CD4-positive, alpha-beta T cell (primary cell): ENCODE measurements at places on chromosomes 4 and X.

GRCh38 chr4:1405636-1406393 is 427 bp downstream of the NKX1-1 start:
- DNase-seq = no peak

GRCh38 chr4:75051431-75051830 is 118.5 kb downstream of the PARM1 start:
- DNase-seq = no peak

- DNase-seq = no peak
Measured at GRCh38 chr4:181684310-181684709, 558.9 kb upstream of the TENM3 start.

DNA sequence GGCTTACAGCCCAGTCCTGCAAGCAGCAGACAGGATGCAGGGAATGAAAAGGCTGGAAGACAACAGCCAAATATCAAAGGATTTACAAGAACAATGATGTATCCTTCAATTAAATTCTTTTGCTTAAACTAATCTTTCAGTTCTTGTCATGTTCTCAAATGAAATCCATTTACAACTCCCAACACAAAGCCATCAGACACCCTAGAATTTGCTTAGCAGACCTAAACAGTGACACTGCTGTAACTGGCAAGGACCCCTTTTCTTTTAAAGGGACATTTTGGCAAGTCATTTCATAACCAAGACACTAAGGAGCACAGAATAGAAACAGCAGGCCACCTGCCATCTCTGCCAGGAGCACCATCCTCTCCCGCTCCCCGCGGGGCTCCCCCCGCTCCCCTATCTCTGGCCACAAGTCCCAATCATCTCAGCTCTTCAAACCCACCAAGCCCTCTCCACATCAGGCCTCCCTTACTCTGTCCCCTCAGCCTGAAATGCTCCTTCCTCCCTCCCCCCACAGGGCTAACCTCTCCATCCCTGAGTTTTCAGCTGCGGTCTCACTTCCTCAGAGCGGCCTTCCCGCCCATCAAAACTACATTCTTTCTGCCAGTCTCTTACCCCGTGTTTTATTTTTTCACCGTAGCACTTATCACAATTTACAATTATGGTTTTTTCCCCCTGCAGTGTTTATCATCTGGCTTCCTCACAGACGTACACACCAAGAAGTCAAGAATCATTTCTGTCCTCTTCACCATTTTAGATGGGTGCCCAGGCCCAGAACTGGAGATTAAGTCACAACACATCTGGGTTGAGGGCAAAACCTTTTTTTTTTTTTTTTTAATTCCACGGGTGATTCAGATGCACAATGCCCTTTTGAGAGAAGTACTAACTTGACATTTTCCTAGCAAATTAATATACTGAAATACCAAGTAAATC is 45.8 kb downstream of the TSPAN5 start:
- DNase-seq = no peak

DNA sequence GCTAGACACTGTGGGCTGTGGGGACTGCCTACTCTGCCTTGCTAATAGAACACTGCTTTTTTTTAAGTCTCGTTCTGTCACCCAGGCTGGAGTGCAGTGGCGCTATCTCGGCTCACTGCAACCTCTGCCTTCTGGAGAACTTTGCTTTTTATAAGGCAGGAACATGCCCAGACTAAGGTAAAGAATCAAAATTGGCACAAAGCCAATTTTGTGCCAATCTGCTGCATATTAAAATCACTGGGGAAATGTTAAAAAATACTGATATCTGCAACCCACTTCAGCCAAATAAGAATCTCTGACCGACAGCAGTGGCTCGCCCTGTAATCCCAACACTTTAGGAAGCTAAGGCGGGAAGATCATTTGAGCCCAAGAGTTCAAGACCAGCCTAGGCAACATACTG is 36.5 kb upstream of the CEP135 start:
- DNase-seq = no peak

DNA sequence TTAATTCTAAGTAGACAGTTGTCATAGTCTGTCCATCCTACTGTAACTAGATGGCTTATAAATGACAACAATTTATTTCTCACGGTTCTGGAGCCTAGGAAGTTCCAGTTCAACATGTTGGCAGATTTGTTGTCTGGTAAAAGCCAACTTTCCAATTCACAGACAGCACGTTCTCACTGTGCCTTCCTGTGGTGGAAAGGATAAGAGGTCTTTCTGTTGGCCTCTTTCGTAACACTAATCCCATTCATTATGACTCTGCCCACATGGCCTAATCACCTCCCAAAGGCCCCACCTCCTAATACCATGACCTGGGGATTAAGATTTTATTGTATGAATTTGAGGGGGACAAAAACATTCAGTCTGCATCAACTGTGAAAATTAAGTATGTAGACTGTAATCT is 83.2 kb downstream of the GALNTL6 start:
- DNase-seq = no peak

GRCh38 chrX:128975745-128976144 is 547.5 kb downstream of the SMARCA1 start:
- no peak for DNase-seq

GRCh38 chr4:42498040-42498439 is 100.8 kb downstream of the SHISA3 start:
- no peak for DNase-seq

- DNase-seq = no peak
Measured at GRCh38 chr4:113106108-113106507, 56.7 kb downstream of the ANK2 start.

GRCh38 chrX:72031118-72031517 is 100.6 kb downstream of the RTL5 start:
- DNase-seq = no peak

GRCh38 chr4:6567218-6567617 is 7.8 kb upstream of the MAN2B2 start:
- DNase-seq = no peak

DNA sequence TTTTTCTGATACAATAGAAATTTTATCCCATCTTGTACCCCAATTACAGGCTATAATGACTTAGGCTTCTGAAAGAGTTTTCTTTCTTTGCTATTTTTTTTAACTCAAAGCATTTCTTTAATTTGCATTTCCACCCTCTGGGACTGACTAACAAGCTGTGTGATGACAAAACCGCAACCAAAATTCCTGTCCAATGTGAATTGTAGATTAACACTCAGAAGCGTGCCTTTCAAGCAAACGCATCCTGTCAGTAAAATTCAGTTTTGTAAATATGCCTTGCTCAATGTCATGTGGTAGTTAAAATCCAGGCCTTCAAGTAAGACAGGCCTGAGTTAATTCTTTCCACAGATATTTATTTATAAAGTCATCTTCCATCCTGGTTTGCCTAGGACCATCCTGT is 50.3 kb downstream of the STK32B start:
- DNase-seq = no peak

- no peak for DNase-seq
Measured at GRCh38 chr4:145414226-145414625, 67.4 kb upstream of the SMAD1 start.

GRCh38 chrX:3420316-3420715 is 73.9 kb upstream of the MXRA5 start:
- no peak for DNase-seq

DNA sequence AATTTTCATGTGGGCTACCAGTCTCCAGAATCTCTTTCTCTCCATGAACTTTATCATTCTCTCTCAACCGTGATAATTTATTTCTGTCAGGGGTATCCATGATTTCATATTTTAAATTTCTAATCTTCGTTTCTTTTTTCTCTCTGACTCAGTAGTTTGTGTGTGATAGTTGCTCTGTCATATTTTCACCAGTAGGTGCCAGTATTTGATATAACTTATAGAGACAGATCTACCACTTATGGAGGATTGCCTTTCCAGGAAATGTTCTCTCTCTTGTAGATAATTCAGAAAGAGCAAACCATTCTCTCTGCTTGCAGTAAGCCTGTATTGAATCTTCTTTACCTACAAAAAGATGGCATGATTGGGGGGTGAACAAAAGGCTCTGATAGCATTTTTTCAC is 79.3 kb upstream of the DYNLT3 start:
- DNase-seq = no peak

GRCh38 chrX:44529310-44529709 is 13.3 kb downstream of the FUNDC1 start:
- DNase-seq = no peak

GRCh38 chr4:54439831-54440243 is 210.7 kb downstream of the PDGFRA start:
- no peak for DNase-seq

- no peak for DNase-seq
Measured at GRCh38 chrX:8341814-8342590, 122.6 kb upstream of the VCX3B start.

GRCh38 chr4:153371701-153372234 is 27.3 kb downstream of the MND1 start:
- DNase-seq = no peak

- DNase-seq = no peak
Measured at GRCh38 chrX:31435592-31435991, 363.8 kb upstream of the FTHL17 start.

DNA sequence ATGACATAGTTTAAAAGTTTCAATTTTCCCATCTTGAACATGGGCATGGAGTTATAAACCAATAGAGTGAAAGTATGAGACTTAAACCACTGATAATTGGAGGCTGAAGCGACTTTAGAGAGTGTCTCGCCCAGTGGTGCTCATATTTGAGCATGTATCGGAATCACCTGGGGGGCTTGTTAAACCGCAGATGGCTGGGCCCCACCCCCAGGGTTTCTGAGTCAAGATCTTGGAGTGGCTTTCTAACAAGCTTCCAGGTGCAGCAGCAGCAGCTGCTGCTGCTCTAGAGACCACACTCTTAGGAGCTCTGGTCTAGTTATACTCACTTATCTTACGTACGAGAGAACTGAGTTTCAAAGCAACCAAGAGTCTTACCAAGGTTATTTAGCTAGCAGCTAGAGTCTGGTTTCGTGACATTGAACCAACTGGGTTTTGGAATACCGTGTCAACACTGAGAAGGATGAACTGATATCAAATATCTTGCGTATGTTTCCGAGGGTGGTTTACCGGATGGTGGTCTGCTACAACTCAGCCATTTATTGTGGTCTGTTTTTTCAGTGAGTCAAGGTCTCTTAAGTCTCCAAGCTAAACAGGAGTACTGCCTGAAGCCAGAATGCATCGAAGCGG is 5.9 kb downstream of the PHEX start:
- DNase-seq = no peak

GRCh38 chr4:110172972-110173371 is 25.4 kb downstream of the ELOVL6 start:
- DNase-seq = no peak

- DNase-seq = no peak
Measured at GRCh38 chr4:110653321-110654253, 30.7 kb upstream of the PITX2 start.

GRCh38 chr4:7635445-7636239 is 200.9 kb upstream of the PSAPL1 start:
- DNase-seq = no peak

GRCh38 chrX:50100188-50100587 is 100.6 kb downstream of the AKAP4 start:
- DNase-seq = no peak

DNA sequence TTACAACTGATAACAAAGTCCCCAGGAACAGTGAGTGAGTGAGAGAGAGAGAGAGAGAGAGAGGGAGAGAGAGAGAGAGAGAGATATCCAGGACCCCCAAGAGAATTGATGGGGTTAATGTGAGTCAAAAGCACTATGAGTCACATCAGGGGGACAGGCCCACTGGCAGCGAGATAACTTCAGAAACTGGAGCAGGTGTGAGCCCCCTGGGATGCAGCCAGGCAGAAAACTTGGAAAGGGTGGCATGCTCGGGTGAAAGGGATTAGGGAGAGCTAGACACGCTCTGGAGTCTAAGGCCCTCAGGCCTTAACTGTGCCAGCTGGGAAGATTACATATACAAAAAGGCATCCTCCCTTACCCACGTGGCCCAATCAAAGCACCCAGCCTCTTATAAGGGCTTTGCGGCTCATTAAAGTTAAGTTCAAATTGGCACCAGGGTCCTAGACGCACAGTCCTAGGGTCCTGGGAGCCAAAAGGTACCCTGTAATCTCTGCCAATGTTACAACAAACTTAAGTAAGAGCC is 841 bp downstream of the ACOT9 start:
- DNase-seq = no peak

DNA sequence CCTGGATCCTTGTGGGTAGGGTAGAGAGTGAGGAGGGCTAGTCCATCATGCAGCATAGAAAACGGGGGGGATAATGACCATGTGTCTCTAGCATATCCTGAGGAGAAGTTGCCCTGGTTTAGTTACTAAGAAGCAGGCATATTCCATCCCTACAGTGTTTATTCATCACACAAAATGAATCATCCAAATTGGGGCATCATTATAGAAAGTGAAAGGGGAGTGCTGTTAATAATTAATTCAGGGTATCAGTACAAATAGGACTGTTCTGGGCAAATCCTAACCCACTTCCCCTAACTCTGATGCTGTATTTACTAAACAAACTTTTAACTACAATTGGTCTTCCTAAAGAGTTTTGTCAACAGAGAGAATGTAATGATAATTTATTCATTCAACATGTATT is 281.1 kb upstream of the ARX start:
- DNase-seq = no peak

DNA sequence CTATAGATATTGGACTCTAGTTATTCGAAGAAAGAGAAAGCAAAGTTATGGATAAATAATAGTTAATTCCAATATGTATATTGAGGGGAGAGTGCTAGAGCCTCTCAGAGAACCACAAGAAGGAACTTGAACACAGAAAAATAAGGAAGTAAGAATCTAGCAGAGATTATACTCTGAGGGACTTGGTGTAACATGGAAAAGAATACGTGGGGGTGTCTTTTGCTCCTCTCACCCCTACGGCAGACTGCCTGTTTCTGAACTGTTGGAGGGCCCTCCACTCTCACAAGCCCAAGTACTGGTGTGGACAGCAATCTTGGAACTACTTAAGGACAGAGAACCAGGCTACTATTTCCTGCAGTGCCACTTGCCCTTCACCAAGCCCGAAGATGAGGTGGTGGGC is 1174.4 kb upstream of the PCDH10 start:
- no peak for DNase-seq

DNA sequence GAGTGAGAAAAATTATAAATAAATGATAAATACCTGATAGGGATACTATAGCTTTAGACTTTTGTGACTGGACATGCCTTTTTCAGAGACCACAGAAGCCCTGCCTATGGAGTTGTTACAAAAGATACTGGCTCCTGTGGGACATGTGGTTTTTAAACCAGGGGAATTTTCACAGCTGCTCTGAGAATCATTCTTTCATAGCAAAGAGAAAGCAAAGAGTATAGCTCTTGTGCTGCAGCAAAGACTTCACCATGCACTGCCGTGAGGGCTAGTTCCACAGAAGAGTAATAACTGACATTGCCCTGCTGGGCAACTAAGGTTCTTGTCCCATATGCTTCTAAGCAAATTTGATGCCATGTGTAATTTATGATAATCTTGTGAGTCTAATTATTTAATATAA is 98.2 kb downstream of the MAPK10 start:
- DNase-seq = no peak

- DNase-seq = no peak
Measured at GRCh38 chrX:45714866-45715265, 514.2 kb upstream of the DIPK2B start.

DNA sequence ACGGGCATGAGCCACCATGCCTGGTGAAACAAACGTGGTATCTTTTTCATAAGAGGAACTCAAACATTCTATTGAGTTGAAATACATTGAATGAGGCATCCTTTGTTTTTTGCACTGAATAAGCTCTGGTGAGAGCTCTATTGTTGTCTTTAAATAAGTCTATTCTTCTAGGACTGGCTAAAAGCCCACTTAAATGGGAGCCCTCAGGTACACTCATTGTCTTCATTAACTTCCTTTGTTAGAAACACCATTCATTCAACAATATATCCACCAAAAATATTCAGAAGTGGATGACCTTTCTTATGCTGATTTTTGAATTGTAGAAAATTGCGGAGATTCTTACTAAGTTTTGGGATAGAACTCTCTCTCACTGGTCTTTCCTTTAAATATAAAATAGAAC is 568.0 kb downstream of the IL1RAPL1 start:
- no peak for DNase-seq

- no peak for DNase-seq
Measured at GRCh38 chr4:154527308-154527707, 22.9 kb downstream of the PLRG1 start.
